ENCODE measurements at places on chromosomes 16 and 17.

- DNase-seq: no peak
Observed at GRCh38 chr16:89798126-89798525, 18.3 kb downstream of the FANCA start.

DNA sequence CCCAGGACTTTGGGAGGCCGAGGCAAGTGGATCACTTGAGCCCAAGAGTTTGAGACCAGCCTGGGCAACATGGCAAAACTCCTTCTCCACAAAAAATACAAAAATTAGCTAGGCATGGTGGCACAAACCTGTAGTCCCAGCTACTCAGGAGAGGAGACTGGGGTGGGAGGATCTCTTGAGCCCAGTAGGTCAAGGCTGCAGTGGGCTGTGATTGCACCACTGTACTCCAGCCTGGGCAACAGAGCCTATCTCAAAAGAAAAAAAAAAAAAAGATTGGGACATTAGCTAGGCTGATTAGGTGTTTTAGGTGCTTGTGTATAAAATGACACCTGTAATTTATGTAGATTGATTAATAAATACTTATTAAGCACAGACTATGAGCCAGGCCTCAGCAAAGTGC lies 10.1 kb downstream of the GFOD2 start:
- no peak for DNase-seq

- no peak for DNase-seq
Observed at GRCh38 chr17:80984749-80985148, 6.9 kb upstream of the CHMP6 start.

DNA sequence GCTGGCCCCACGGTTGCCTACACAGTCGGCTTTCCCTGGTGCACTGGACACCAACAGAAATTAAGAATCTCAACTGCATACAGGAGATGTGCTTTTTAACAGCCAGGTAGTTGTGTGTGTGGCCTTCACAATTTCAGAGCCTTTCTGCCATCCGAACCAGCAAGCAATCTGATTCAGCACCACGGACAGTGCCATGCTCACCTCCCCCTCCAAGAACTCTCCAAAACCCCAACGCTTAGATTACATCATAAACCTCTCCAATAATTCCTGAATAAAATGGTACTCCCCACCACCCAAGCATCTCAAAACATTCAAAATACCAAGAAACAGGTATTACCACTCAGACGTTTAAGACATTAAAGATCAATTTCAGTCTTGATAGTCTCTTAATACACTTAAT lies 31.8 kb downstream of the USP7 start:
- DNase-seq: peak; percentile 80

DNA sequence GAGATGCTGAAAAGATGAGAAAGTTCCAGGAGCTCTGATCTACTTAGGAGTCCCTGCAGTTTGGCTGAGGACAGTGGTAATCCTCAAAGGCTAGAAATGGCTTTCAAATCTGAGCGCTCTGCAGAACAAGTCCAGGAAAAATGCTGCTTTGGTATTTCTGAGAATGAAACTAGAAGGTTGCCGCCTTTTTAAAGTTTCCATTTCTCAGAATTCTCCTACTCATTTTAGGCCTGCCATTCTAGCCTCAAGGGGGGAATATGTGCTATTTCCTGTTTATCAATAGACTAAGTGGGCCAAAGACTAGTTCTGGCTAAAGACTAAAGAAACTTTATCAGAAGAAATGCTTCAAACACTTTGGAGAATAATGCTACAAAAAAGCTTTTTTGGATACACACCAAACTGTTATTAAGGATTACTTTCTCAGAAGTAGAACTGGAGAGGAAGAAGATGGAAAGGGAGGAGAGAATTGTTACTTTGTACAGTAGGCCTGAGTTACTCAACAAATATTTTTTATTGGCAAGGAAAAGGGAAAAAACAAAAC lies at the start of gene SLFN12L:
TSS of gene SLFN12L (minus strand) at position 78 of the 541 bp plus-strand sequence. CDS start 15,314 bp downstream, outside the sequence.
- DNase-seq: no peak

- no peak for DNase-seq
Observed at GRCh38 chr16:89074803-89075688, 18.6 kb upstream of the ACSF3 start.

DNA sequence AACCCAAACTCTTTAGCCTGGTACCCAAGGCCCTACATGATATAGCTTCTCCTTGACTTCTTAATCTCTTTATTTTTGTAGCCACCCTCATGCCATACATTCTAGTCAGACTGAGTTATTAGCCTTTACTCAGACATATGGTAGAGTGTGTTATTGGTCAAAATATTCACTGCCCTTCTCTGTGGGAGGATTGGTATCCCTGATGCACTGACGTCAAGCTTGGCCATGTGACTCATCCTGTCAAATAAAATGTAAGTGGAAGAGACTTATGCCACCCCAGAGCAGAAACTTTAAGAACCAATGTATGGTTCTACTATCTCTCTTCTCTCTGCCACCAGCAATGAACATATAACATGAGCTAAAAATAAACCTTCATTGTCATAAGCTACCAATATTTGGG lies 12.2 kb upstream of the BEAN1 start:
- no peak for DNase-seq

GRCh38 chr16:83630979-83631378 lies 176.8 kb upstream of the HSBP1 start:
- no peak for DNase-seq

DNA sequence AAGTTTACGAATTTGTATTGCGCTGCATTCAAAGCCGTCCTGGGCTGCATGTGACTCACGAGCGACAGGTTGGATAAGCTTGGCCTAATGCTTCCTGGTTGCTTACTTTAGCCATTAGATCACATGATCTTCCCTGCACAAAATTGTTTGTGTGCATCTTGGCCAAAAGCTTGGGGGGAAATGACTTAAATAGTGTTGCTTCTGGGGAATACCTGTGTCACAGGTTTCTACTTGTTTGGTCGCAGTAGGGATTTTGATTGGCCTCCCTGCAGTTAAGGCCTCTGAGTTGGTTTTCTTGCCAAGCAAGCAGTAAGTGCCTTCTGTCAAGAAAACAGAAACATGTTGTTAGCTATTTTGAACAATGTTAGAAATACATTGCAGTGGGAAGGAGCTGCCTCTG lies 39.6 kb upstream of the DUSP14 start:
- no peak for DNase-seq

GRCh38 chr17:7219812-7220592 lies at the start of the genes ACADVL and DLG4:
ACADVL (plus strand) TSS chr17:7219938; CDS start chr17:7219985, 47 bp downstream.
DLG4 (minus strand) TSS chr17:7219836.
- DNase-seq: peak; percentile 81

- DNase-seq: no peak
Observed at GRCh38 chr17:13337151-13337550, 264.6 kb downstream of the HS3ST3A1 start.

GRCh38 chr16:66004699-66005098 lies 361.8 kb upstream of the CDH5 start:
- DNase-seq: no peak

GRCh38 chr16:1619976-1620375 lies 7.8 kb downstream of the CRAMP1 start:
- DNase-seq: no peak

GRCh38 chr17:46944931-46945330 lies 22.0 kb downstream of the GOSR2 start:
- DNase-seq: no peak

GRCh38 chr17:11278186-11278991 lies 37.4 kb downstream of the SHISA6 start:
- DNase-seq: no peak

- DNase-seq: no peak
Observed at GRCh38 chr17:14125518-14126137, 56.3 kb downstream of the COX10 start.

DNA sequence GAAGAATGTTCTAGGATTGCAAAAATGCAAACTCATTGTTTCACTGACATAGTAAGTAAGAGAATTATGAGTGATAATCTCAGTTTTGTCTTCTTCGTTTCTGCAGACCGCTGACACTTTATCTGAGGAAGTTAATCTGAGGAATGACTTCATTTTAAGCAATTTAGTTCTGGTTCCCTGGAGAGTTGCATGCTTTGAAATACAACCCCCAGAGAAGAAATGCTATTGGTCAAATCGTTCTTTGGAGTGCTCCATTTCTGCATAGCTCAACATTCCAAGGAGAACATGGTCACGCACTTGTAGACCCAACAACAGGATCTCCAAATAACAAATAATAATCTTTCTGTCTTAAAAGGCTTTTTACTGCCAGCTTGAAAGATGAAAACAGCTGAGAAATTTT lies 427.1 kb downstream of the GRIN2A start:
- no peak for DNase-seq

DNA sequence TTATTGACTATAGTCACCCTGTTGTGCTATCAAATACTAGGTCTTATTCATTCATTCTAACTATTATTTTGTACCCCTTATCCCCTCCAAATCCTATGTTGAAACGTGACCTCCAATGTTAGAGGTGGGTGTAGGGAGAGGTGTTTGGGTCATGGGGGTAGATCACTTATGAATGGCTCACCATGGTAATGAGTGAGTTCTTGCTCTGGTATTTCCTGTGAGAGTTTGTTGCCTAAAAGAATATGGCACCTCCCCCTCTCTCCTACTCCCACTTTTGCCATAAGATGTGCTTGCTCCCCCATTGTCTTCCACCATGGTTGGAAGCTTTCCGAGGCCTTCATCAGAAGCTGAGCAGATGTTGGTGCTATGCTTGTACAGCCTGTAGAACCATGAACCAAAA lies 59.3 kb upstream of the BRD7 start:
- DNase-seq: no peak

GRCh38 chr17:32912218-32912897 lies 15.6 kb upstream of the TMEM98 start:
- peak; percentile 36 for DNase-seq

DNA sequence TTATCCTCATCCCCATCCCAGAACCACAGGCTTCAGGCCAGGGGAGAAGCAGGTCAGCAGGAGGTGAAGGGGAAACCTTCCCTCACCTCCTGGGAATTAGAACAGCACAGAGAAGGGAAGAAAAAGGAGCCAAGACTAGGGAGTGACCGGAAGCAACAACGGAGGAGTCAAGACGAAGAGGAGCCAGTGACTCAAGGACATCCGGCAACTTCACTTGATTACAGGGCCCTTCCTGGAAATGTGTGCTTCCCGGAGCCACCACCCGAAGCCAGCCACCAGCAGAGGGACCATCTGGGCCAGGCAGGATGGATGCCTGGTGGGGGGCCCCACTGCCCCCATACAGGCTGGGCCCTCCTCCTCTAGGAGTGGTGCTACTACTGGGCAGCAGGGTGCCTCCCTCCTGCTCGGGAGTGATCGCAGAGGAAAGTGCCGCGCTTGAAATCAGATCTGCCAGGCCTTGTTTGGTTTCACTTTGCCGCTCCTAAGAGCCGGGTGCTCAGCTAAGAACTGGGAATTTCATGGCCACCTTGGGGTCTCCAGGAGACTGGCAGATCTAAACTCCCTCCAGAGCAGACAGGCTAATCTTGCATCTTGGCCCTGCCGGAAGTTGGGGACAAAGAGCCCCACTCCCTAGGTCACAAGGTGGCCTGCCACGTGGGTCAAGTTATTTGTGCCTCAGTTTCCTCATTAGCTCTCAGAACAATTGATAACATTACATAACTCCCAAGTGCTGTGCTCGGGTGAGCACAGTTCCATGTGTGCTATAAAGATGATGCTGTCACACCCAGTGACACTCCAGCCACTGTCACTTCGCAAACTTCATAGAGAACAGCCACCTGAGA lies 6.6 kb downstream of the CDC42EP4 start:
- peak; percentile 51 for DNase-seq

GRCh38 chr17:37344519-37344918 lies 31.3 kb upstream of the C17orf78 start:
- DNase-seq: no peak

GRCh38 chr17:50117202-50118051 lies 12.5 kb downstream of the SAMD14 start:
- peak; percentile 86 for DNase-seq

DNA sequence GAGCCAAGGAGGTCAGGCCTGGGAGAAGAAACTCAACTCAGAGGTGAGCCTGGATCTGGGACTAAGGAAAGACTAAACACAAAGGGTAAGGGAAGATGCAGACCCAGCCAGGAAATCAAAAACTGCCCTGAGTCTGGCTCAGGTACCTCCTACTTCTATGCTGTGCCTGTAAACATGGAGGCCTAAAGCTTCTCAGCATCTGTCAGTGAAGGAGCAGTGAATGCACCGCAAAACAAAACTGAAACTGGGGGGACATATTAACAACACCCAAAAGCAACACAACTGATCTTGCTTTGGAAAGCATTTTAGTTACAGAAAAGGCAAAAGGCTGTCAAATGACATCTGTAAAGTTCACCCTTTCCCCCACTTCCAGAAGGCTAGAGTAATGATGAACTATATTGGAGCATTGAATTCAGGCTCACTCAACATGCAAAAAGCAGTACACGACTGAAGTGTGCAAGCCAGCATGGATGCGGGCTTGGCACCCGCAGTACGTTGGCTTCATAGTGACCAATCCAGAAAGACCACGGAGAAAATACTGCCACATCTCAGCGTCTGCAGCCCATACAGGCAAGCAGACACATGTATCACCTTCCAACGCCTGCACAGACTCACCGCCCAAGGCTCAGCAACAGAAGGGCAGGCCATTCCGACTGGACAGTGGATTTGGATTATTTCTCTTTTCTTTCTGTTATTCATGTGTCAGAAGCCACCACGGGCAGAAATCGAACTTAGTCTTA lies 3.8 kb downstream of the TBC1D16 start:
- no peak for DNase-seq

DNA sequence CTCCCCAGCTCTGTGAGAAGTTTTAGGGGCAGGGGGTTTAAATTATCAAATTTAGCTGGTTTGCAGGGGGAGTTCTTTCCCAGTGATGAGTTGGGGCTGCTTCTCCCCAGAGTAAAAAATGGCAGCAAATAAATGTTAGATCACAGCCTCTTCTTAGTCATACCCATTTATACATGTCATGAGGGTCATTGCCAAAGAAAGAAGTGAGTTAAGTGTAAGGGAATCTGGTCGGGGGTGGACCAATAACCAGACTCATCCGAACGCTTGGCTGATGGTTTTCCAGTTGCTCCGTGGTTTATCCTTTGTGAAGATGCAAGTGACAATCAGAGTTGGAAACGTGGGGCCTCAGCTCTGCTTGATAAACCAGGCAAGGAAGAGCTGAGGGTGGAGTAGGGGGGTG lies 87.1 kb downstream of the PLXDC1 start:
- no peak for DNase-seq

DNA sequence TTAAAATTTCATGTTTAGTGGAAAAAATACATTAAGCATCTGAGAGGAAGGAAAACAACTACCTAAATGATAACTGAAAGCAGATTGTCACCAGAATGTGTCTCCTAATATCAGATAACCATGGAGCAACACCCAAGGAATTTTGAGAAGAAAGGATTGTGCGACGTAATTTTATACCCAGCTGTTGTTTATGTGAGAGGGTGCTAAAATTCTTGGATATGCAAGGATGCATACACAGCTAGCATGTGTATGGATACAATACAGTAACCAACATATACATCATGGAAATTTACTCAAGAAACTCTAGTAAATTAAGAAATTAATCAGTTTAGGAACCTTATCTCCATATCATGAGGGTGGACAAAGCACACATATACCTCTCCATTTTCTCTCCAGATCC lies 290.9 kb downstream of the HS3ST3A1 start:
- DNase-seq: no peak

GRCh38 chr16:73086108-73086507 lies 38.2 kb upstream of the ZFHX3 start:
- no peak for DNase-seq

Data from nephron progenitor cell (in vitro differentiated cells).